ENCODE measurements at places on chromosomes 2 and 18.

DNA sequence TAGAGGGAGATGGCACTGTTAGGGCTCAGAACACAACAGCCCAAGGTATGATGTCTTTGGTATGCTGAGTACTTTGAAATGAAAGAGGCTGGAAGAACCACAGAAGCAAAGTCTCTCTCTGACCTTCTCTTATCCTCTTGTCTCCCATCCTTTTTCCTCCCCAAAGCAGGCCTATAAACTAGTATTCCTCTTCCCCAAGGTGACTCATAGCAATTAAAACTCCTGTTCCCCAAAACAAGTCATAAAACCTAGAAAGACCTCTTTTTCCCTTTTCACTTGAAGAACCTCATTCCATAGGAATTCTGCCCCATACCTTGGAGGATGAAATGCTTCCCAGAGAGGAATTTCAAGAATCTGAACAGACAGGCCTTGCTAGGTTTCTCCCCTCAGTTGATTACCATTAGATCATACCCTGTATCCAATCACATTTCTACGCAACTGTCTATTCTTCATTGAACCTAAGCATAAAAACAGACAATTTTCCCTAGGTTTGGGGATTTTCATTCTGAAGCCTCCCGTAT is 25.7 kb downstream of the MDH1 start:
- DNase-seq: peak; percentile 96

- DNase-seq: no peak
Observed at GRCh38 chr18:22399949-22400348, 17.8 kb downstream of the CTAGE1 start.

DNA sequence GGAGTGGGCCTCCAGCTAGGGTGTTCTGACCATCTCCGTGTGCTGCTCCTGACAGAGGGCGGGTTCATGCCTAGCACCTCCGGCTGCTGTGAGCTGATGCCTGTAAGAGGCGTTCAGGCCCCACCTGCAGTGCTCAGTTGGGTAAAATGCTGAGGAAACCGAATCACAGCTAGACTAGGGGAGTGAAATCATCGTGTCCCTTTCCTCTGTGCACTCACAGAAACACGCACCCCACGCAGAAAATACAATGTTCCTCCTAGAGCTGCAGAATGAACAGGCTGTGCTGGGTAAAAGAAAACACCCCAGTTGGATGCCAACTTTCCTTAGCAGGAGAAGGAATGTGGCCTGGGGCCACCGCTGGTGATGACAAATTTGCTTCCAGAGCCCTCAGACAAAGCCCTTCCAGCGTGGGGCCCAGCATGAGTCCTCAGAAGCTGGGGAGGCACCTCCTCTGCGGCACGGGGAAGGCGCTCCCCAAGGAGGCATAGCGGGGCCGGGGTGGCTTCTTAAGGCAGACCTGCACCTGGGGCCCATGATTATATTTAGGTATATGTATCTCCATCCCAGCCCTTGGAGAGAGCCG is 16.3 kb upstream of the ARHGEF4 start:
- DNase-seq: peak; percentile 69

DNA sequence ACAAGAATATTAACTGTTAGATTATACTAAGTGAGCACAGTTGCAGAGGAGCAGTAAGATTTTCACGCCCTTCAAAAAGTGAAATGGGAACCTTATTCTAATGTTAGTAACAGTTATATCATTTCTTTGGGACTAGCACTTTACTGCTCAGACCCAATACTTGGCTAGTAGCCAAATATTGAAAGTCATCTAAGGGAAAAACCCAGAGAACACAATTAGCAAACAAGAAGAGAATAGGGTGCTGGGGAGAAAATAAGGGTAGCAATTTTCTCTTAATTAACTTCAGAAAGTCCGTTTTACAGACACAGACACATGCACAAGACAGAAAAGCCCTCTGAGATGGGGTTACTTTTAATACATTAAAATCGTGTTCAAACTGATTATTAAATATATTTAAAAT is 71.8 kb downstream of the ID2 start:
- no peak for DNase-seq

GRCh38 chr2:55887901-55888624 is 35.5 kb downstream of the EFEMP1 start:
- DNase-seq: peak; percentile 81

DNA sequence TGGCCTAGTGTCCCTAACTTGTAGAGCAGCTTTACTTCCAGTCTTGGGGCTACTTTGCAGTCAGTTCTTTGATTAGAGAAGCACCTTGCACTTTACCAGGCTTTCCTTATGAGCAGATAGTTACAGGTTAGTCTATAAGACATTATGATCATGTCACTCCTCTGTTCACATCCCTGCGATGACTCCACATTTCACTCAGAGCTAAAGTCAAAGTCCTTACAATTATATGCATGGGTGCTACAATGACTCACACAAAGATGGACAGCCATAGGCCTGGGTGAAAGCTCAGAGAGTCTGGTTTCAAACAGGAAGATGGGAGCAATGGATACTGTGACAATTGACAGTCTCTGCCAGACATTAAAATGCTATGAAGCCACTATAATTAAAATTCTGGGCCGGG is 27.1 kb upstream of the SSB start:
- DNase-seq: no peak

DNA sequence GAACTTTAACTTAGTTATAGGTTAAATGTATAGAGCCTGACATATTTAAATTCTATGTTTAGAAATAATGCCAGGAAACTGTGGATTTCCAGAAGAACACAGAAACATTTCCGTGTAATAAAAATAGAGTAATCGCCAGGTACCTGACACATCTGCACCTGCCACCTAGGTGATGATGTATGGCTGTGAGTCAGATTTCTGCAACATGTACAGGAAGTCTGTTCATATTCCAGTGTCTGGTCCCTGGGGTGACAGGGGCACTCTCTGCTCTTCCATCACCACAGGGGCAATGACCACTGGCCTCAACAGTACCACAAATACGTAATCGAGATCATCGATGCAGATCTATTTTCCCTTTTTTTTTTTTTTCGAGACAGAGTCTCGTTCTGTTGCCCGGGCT is 101.1 kb upstream of the LPIN2 start:
- no peak for DNase-seq

Data from foreskin keratinocyte (primary cell).